Muscle of arm (tissue), 14 donors: ENCODE measurements at places on chromosomes 6 and 20. TPM values are rescaled to one million over a fixed set of nuclear protein-coding genes. Genes with fewer than 3 reads are reported as not detected.

DNA sequence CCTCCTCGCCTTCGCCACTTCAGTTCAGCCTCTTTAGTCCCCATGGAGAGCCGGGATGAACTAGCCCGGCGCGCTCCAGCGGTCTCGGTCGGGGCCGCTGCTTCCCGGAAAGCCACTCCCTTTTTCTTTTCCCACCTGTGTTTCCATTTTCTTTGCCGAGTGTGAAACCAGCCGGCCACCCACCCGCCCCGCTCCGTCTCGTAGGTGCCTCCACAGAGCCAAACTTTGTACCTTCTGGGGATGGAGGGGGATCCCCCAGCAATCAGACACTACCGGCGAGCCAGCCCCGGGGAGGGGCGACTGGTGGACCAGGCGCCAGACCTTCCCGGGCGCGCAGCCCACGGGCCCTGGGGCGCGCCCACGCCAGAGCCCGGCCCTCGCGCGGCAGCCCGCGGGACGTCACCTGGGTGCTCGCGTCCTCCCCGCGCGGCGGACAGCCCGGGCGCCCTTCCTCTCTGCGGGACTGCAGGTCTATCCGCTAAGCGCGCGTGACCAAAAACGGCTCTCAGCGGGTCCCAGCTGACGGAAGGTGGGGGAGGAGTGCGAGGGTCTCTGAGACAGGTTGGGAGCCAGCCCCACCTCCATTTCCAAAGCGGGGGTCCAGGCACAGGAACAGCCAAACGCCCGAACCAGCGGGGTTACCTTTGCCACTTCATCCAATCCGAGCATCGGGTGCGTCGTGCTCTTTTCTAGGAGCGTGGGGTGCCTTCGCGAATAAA lies at the start of gene MCHR2:
Gene MCHR2 (minus strand): TSS at position 691 of the 719 bp plus-strand sequence. CDS start 38,076 bp downstream, outside the sequence.
- no peak for DNase-seq

DNA sequence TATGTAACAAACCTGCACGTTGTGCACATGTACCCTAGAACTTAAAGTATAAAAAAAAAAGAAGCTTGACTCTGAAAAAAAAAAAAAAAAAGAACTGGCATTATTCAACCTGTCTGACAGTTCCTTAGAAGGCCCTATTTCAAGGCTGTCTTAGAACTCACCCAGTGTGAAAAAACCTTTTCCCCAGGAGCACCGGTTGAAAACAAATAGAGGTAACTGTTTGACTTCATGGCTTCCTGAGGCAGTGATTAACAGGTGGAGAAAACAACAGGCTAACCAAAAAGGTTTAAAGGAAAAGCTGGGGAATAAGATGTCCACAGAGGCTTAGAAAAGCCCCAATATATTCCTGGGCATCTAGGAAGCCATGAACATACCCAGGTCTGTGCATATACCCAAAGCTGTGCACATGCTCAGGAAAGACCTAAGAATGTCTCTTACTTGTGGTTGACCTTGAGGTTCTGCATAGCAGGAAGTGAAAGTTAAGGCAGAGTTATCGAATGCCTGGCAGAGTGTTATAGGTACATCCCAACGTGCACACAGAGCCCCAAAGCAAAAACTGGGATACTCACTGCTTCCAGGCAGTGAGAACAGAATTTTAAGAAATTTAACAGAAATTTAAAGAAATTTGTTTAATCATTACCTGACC lies 7.0 kb downstream of the UQCC1 start:
- no peak for DNase-seq

DNA sequence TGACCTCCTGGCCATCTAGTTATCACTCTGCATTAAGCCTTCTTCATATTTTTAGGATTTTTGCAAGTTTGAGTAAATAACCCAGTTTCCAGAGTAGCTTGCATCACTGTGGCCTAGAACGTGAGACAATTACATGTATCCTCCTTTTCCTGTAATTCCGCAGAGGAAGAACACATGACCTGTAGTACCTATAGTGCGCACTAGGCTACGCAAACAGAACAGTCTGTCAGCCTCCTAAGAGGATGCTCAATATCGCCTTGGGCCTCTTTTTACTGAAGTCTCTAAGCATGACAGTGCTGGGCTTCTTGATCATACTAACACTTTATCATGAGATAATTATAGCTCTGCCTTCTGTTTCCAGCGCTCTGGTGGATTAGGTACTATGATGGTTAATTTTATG lies 20.2 kb upstream of the NR2E1 start:
- no peak for DNase-seq

DNA sequence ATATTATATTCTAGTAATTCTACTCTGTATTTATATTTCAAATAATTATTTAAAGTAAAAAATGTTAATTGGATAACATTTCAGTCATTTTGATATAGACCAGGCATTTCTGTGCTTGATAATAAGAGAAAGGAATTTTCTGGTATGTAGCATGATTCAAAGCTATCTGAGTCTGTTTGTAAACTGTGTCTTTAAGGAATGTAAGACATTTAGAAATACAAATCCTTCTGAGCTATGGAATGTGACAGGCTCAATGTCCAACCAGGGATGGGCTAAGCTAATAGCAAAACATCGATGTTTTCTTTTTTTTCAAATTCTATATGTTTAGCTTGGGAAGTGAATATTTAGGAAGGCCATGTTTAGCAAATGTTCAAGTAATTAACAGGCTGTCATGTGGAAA lies 41.5 kb upstream of the FAM83B start:
- DNase-seq, result no peak

DNA sequence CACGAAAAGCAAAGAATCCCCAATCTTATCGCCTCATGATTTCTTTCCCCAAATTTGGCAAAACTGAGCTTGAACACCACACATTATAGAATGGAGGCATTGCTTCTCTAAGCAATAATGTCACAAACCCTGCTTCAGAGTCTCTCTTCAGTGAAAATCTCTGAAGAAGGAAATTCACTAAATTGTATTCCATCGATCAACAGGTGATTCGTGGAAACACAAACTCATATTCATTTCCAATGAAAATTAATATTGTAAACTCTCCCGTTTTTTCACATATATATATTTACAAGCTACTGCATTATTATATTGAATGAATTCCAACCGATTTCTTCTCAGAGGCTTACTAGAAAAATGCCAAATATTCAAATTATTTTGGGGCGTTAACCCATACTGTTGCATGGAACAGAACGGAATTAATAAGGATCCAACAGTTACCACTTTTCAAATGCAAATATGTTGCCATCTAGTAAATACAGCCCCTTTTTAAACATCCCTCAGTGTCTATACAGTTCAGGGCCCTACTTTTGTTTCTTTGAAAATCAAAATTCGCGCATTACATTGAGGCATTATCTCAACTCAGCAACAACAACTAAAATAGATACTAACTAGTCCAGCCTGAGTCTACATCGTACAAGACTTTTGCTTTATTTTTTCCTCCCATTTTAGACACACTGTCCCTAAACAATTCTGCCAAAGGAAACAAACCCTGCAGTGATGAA lies 1.3 kb downstream of the KIF13A start:
- DNase-seq, result no peak

DNA sequence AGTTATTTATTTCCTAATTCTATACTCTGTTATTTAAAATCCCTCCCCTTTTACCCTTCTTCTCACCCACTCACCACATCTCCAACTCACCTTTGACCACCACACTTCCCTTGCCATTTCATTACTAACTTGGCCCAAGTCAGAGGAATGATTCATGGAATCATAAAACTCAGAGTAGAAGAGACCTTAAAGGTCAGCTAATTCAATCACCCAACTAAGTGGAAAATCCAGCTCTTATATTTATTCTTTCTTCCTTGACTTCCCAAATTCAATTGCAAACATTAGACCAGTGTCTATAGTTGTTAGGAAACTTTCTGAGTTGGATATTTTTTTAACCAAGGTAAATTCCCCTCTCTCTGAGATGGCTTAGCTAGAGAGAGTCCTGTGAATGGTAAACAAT lies 26.5 kb upstream of the HEY2 start:
- no peak for DNase-seq

GRCh38 chr6:162271922-162272321 lies 455.6 kb downstream of the PRKN start:
- no peak for DNase-seq

GRCh38 chr6:70843328-70843918 lies 113.4 kb downstream of the B3GAT2 start:
- DNase-seq, result no peak

DNA sequence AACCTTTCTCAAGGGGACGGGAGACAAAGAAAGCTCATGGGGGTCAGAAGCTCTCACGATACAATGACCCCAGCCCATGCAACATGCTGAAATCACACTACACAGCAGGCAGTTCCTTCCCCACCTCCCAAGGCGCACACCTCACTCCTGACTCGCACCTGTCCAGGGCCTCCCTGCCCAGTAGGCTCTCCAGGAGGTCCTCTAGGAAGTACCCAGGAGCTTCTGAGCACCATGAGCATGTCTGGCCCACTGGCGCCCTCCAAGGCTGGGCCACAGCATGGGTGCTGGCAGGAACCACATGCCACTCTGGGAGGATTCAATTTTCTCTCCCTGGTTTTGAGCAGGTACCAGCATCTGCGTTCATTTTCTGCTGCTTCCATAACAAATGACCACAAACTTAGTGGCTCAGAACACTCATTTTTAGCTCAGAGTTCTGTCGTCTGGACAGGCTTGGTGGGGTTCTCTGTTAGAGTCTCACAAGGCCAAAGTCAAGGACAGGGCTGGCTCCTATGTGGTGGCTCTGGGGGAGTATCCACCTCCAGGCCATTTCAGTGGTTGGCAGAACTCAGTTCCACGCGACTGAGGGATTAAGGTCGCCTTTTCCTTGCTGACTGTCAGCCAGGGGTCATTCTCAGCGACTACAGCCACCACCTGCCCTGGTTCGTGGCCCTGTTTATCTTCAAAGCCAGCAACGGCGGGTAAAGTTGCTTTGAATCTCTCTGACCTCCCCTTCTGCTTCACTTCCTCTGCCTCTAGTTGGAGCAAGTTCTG lies 32.7 kb downstream of the ACSS1 start:
- no peak for DNase-seq

DNA sequence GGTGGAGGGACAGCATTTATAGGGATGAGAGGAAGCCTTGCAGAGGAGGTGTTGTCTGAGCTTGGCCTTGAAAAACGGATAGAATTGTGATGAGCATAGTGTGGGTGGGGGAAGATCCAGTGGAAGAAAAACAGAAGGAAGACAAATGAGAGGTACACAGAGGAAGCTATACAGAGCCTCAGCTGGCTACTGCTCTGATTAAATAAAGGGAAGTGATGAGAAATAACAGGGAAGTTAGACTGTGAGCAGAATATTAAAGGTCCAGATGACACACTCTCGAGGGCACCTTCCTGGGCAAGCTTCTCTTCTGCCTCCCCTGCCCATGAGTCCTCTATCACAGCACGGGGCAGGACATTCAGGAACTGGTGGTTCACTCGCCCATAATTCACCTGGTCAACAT lies 182.3 kb downstream of the KIF16B start:
- DNase-seq, result no peak

DNA sequence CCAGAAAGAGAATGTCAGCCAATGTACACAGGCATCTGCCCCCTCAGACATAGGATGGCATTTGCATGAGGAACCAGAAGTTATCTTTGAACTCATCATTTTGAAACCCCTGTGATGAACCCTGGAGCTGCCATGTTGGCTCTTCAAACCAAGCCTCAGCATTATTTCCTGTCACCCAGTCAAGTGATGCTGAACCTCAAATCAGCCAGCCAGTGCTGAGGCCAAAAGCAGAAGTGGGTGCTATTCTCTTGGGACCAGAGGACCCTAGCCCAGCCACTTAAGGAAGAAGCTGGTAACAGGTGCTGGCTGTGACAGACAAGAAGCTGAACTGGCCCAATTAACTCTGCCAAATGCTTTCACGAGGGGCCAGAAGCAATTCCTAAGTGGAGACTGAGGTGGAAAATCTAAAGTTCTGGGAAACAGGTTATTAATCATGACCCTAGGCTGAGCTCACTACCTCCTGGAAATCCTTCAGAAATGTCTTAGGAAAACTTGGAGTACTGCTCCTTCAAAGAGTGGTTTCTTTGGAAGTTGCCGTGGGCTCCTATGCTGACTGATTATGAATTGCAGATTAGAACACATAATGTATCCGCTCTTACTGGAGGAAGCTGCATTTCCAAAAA lies 4.0 kb downstream of the PKIG start:
- no peak for DNase-seq

GPR63 gene
- polyA plus RNA-seq, result 3.3 TPM
